ENCODE measurements at places on chromosomes 13 and 19. TPM values are rescaled to one million over a fixed set of nuclear protein-coding genes. Genes with fewer than 3 reads are reported as not detected.

GRCh38 chr13:97976610-97977521 is 23.4 kb downstream of the IPO5 start:
- no peak for DNase-seq
- peak overlapping the region; percentile 96 for H3K4me3 ChIP-seq
- H3K27me3 ChIP-seq = peaks cover 3% of the 10 kb centered on the region
- peaks cover 24% of the 10 kb centered on the region for H3K36me3 ChIP-seq

ERFL gene
- 0.15 TPM for total RNA-seq

SAE1 gene
- total RNA-seq = 161 TPM

GRCh38 chr19:10295305-10295846 is 5.6 kb downstream of the ICAM5 start:
- peaks cover 14% of the 10 kb centered on the region for H3K4me1 ChIP-seq
- no peak for DNase-seq
- H3K27ac ChIP-seq = no peak overlapping the region
- peaks cover 10% of the 10 kb centered on the region for H3K36me3 ChIP-seq

UPK1A gene
- not detected for total RNA-seq

DNA sequence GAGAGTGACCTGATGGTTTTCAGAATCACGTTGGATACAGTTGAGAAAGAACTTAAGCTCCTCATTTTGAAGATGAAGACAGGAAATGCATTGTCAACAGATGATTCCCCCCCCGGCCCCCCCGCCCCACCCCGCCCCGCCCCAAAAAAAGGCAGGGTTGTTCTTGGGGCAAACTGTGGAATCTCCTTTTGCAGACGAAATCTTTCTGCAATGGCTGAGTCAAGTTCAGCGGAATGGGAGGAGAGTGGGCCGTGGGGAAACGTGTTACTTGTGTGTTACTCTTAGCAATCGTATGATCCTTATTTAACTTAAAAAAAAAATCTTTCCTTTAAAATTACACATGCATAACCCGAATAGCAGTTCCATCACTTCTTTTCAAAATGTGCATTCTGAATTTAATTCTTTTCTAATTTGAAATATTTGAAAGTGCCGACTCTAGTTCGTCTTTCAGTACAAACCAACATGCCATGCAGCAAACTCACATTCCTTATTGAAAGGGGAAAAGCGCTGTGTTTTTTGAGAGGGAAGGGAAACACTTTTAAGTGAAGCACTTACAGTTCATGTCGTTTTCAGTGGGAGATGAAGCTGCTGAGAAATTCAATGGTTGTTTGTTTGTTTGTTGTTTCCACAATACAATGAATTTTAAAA is 348.5 kb upstream of the ARGLU1 start:
- H3K27ac ChIP-seq = peak overlapping the region; percentile 57
- peak; percentile 13 for DNase-seq
- H3K27me3 ChIP-seq = peaks cover 1% of the 10 kb centered on the region
- H3K36me3 ChIP-seq = no peaks in the 10 kb centered on the region
- peaks cover 30% of the 10 kb centered on the region for H3K4me1 ChIP-seq
- H3K4me3 ChIP-seq = peak overlapping the region; percentile 75

GRCh38 chr19:12668932-12669269 is 2.3 kb downstream of the WDR83 start:
- H3K27ac ChIP-seq = peak overlapping the region; percentile 100
- peak overlapping the region; percentile 95 for H3K4me3 ChIP-seq
- H3K4me1 ChIP-seq = peaks cover 45% of the 10 kb centered on the region

DNA sequence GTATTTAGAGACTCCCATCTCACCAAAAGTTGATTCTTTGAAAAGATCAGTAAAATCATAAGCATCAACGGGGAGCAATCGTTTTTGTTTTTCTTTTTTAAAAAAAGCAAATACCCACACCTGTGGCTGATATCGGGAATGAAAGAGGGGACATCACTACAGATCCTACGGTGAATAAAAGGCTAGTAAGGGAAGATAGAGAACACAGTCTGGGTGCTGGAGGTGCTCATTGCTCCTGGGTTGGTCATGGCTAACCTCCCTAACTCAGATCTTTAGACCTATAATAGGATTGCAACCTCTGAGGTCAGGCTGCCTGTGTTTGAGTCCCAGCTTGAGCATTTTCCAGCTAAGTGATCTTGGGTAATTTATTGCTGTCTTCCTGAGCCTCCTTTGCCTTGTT is 1.1 kb downstream of the EHD2 start:
- H3K4me1 ChIP-seq = peaks cover 49% of the 10 kb centered on the region
- peak overlapping the region; percentile 93 for H3K4me3 ChIP-seq
- H3K36me3 ChIP-seq = peaks cover 28% of the 10 kb centered on the region

APOC4 gene
- not detected for total RNA-seq

DNA sequence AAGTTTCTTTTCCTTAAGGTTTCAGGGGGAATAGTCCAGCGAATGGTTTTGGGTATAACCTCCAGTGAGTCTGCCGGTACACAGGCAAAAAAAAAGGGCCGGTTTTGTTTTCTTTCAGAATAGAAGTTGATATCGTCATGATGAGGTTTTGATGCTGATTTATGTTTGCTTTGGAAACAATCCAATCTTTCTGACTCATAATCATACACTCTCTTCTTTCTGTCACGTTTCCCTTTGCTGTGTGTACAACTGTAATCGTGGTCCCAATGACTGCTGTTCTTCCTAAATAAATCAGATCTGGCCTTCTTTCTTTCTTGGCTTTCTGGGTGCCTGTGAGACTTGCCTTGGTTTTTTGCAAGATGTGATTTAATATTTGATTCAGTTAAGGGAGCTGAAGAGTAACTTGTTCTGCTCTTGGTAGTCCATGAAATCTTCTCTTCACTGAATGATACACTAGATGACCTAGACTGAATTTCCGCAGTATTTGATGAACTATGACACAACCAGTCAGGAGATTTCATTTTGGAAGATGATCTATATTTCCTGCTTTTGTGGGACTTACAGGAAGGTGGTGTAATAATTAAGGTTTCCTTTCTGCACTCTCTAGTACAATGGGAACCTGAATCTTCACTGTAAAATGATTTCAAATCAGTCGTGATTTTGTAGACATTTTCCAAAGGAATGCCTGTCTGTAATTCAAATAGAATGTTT is 34.9 kb upstream of the METTL21C start:
- no peak overlapping the region for H3K27ac ChIP-seq
- H3K27me3 ChIP-seq = peaks cover 17% of the 10 kb centered on the region
- peak; percentile 18 for DNase-seq

DNA sequence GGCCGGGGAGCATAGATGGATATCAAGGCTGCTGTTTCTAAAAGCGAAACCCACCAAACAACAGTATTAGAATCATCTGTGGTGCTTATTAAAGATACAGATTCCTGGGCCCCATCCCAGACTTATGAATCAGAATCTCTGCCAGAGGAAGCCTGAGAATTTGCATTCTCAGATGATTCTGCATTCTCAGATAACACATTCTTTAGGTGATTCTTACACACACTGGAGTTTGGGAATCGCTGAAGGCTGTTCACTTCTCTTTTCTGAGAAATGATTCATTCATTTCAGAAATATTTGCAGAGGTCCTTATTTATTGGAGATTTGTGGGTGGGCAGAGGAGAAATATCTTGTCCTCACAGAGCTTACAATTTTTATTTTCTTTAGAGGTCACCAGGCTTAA is 24.4 kb downstream of the ALOX5AP start:
- H3K27ac ChIP-seq = no peak overlapping the region
- H3K4me1 ChIP-seq = peaks cover 20% of the 10 kb centered on the region
- H3K27me3 ChIP-seq = peaks cover 13% of the 10 kb centered on the region
- H3K4me3 ChIP-seq = no peak overlapping the region
- H3K36me3 ChIP-seq = no peaks in the 10 kb centered on the region

GAMT gene
- total RNA-seq = 63.1 TPM
